Sigmoid colon (tissue), 7 donors: ENCODE measurements at places on chromosomes 11 and 22. TPM values are rescaled to one million over a fixed set of nuclear protein-coding genes. Genes with fewer than 3 reads are reported as not detected.

ALDH3B1 gene
- 9.4 TPM for total RNA-seq

SLC5A1 gene
- not detected for total RNA-seq

DNA sequence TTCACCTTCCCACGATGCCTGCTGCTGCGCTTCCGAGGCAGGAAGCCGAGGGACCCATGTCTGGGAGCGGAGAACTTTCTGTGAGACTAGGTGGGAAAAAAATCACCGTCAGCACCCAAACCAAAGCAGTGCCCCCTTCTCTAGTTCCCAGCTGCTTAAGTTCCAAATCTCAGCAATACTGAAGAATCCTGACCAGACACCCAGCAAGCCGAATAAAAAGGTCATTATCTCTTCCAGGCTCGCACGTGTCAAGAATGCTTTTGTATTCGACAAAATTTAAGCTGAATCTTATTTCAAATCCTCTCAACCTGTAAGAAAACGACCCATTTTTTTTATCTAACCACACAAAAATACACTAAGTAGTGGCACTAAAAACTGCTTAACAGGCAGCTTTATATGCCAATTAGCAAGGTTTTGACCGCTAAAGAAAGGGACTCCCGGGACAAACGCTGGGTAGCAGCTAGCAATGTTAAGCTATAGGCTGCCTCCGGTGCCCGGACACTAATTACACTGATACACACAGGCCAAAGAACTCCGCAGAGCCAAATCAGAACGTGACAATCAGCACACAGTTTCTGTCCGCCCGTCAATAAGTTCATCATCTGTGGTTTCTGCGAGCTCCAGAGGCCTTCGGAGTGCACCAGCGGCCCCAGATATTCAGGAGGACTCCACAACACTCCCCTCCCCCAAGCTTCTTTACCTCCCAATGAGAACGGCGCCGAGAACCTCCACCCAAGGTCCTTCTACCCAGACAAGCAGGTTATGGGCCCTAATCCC lies 728 bp downstream of the RPL3 start:
- H3K36me3 ChIP-seq, result peaks cover 34% of the 10 kb centered on the region
- no peak for DNase-seq
- peaks cover 50% of the 10 kb centered on the region for H3K4me1 ChIP-seq
- peak overlapping the region; percentile 99 for H3K27ac ChIP-seq

NLRP14 gene
- total RNA-seq, result not detected

DNA sequence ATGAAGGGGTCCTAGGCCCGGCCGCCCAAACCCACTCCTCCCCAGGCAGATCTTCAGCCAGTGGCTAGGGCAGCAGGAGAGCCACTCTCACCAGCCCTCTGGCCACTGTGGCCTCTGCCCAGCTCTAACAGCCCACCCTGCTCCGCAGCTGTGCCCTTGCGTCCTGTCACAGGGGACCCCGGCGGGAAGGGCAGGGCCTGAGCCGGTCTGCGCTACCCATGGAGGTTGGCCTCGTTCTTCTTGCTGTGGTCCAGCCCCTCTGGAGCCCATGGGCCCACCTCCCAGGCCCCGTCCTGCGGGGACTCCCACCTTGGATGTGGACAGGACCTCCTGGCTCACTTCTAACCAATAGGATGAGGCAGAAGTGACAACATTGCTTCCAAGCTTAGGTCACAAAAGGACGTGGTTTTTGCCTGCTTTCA lies 38.3 kb upstream of the TH start:
- no peaks in the 10 kb centered on the region for H3K4me1 ChIP-seq
- no peak overlapping the region for H3K4me3 ChIP-seq
- no peaks in the 10 kb centered on the region for H3K36me3 ChIP-seq
- no peak overlapping the region for H3K27ac ChIP-seq
- peak; percentile 37 for DNase-seq

BATF2 gene
- total RNA-seq, result 4.7 TPM

ADAMTS8 gene
- 11.9 TPM for total RNA-seq

ACAD8 gene
- 25.5 TPM for total RNA-seq

DNA sequence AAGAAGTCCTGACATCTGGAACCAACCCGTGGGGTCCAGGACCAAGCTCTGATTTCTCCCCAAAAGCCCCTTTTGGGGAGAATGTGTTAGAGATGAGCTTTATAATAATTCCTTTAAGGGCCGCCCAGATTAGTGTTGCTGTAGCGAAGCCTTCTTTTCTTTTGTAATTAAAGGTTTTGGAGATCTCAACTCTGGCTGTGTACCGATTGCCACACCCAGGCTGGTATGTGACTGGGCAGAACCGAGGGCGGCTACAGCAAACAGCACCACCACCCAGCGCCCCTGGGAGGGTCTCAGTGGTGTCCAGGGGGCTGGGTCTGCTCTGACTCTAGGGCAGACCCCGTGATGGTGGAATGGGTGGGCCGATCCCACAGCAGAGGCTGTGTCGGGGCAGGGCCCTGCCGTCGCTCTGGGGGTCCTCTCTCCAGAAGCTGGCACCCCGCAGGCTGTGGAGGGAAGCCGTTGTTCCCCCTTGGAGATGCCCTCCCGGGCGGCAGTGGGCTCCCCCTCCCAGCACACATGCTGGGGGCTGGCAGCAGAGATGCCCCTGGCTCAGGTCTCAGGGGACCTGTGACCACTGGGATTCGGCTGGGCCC lies 31.0 kb downstream of the TPCN2 start:
- no peak overlapping the region for H3K4me3 ChIP-seq
- H3K27ac ChIP-seq, result peak overlapping the region; percentile 60
- no peaks in the 10 kb centered on the region for H3K4me1 ChIP-seq
- no peaks in the 10 kb centered on the region for H3K27me3 ChIP-seq
- DNase-seq, result no peak

JHY gene
- 6.4 TPM for total RNA-seq

GRCh38 chr11:64998141-64998540 lies 1.4 kb upstream of the BATF2 start:
- no peak overlapping the region for H3K27ac ChIP-seq
- H3K4me1 ChIP-seq, result peaks cover 26% of the 10 kb centered on the region
- no peak for DNase-seq
- H3K27me3 ChIP-seq, result no peaks in the 10 kb centered on the region

DNA sequence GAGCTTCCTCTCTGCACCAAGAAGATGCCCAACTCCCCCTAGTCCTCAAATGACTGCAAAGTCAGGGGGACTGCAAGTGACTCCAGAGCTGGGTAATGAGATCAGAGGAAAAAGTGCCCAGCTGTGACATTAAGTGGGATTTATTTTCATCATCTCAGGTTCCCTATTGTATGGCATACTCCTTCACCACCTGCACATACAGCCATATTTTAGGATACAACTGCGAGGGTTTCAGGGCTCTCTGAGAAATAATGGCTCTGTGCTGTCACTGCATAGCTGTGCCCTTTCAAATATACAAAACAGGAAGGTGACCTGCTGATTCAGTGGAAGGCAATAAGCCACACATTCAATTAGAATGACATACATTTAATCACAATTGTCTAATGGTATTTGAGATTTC lies 45.6 kb upstream of the PLET1 start:
- H3K36me3 ChIP-seq, result no peaks in the 10 kb centered on the region
- peaks cover 14% of the 10 kb centered on the region for H3K4me1 ChIP-seq
- H3K4me3 ChIP-seq, result no peak overlapping the region
- DNase-seq, result no peak
- H3K27ac ChIP-seq, result no peak overlapping the region

- H3K36me3 ChIP-seq, result no peaks in the 10 kb centered on the region
- peaks cover 8% of the 10 kb centered on the region for H3K4me1 ChIP-seq
- H3K27me3 ChIP-seq, result no peaks in the 10 kb centered on the region
- no peak overlapping the region for H3K4me3 ChIP-seq
Measured at GRCh38 chr11:86749376-86749775, 51.0 kb upstream of the PRSS23 start.

- peaks cover 21% of the 10 kb centered on the region for H3K27me3 ChIP-seq
- no peaks in the 10 kb centered on the region for H3K36me3 ChIP-seq
- no peak overlapping the region for H3K4me3 ChIP-seq
- H3K4me1 ChIP-seq, result no peaks in the 10 kb centered on the region
- H3K27ac ChIP-seq, result no peak overlapping the region
- no peak for DNase-seq
Measured at GRCh38 chr11:129453293-129453721, 77.7 kb downstream of the BARX2 start.

DNA sequence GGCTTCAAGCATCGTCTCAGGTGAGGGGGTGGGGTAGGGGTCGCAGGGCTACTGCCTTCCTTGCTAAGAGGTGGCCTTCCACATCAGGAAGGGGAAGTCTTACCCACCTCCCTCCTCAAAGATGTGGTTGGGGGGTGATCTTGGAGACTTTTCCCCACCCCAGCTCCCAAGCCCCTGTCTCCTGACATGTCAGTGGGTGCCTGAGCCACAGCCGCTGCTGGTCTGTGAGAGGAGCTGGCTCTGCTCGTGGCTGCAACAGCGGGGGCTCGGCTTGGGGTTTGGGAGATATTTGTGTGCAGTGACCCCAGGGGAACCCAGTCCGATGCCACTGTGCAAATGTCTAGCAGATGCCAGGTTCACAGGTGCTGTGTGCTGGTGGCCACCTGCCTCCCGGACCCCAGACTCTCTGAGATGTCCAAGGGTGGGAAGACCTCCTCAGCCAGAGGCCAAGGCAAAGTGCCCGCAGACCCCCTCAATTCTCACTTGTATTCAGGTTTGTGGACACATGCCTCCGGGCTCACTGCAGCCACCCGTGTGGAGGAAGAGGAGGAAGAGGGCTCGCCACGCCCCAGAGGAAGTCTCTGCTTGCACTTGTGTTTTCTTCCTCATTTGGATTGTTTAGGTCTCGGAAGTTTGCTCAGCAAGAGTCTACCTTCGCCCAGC lies 1.9 kb downstream of the KCNQ1 start:
- no peak for DNase-seq
- H3K4me3 ChIP-seq, result no peak overlapping the region
- H3K27ac ChIP-seq, result no peak overlapping the region

TLCD5 gene
- 4.1 TPM for total RNA-seq

DNA sequence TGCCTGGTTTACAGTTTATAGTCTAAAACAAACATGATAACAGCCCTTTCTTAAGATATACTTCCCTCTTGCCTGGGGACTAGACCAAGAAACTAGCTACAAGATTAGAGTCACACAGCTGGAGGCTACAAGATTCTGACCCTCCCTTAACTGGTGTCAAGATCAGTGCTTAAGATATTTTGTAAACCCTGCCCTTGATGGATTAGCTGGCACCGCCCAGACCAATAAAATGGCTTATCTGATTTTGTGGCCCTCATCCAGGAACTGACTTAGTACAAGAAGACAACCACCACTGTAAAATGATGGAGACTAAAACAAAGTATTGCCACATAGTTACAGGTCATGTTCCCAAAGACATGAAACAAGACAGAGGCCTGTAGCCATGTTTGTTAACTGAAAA lies 53.4 kb downstream of the FAM181B start:
- H3K27me3 ChIP-seq, result no peaks in the 10 kb centered on the region
- DNase-seq, result no peak
- no peak overlapping the region for H3K4me3 ChIP-seq

GRCh38 chr11:19803506-19803998 lies 90.9 kb downstream of the NAV2 start:
- H3K4me3 ChIP-seq, result no peak overlapping the region
- DNase-seq, result no peak
- H3K27ac ChIP-seq, result no peak overlapping the region
- H3K36me3 ChIP-seq, result no peaks in the 10 kb centered on the region
- H3K4me1 ChIP-seq, result peaks cover 86% of the 10 kb centered on the region
- H3K27me3 ChIP-seq, result no peaks in the 10 kb centered on the region

DNA sequence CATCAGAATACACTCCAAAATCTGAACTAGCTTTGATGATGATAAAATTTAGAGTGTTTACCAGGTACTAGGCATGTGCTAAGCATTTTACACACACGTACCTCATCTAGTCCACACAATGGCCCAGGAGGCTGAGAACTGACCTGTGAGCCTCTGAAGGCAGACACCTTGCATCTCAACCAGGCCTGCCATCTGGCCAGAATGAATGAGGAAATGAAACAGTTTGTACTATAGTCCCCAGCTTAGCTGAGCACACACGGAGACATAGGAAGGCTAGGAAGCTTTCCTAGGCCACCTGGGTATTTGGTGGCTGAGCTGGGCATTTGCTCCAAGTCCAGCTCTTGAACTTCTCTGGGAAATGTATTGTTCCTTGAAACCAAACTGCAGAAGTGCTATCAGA lies 6.9 kb upstream of the SHANK3 start:
- H3K36me3 ChIP-seq, result no peaks in the 10 kb centered on the region
- DNase-seq, result no peak
- no peak overlapping the region for H3K4me3 ChIP-seq
- no peak overlapping the region for H3K27ac ChIP-seq
- H3K27me3 ChIP-seq, result no peaks in the 10 kb centered on the region
- H3K4me1 ChIP-seq, result no peaks in the 10 kb centered on the region

C11orf42 gene
- not detected for total RNA-seq

GRCh38 chr11:94315664-94316063 lies 11.3 kb downstream of the IZUMO1R start:
- H3K4me1 ChIP-seq, result peaks cover 32% of the 10 kb centered on the region
- H3K27ac ChIP-seq, result no peak overlapping the region
- H3K4me3 ChIP-seq, result no peak overlapping the region
- DNase-seq, result no peak

- no peaks in the 10 kb centered on the region for H3K4me1 ChIP-seq
- no peak overlapping the region for H3K27ac ChIP-seq
- no peaks in the 10 kb centered on the region for H3K36me3 ChIP-seq
- no peak overlapping the region for H3K4me3 ChIP-seq
- DNase-seq, result no peak
Measured at GRCh38 chr11:87338046-87338639, 300.4 kb downstream of the TMEM135 start.

DNA sequence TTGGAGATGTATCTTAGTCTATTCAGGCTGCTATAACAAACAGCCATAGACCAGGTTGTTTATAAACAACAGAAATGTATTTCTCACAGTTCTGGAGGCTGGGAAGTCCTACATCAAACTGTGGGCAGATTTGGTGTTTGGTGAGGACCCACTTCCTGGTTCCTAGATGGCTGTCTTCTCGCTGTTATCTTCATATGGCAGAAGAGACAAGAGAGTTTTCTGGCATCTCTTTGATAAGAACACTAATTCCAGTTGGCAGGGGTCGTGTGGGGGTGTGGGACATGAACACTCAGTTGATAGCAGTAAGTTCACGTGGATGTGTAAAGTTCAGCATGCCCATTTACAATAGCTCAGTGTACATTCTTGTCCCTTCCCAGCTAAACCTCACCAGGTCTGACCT lies 41.3 kb upstream of the HMGXB4 start:
- H3K27me3 ChIP-seq, result no peaks in the 10 kb centered on the region
- no peak overlapping the region for H3K4me3 ChIP-seq
- no peaks in the 10 kb centered on the region for H3K36me3 ChIP-seq
- DNase-seq, result no peak
- H3K4me1 ChIP-seq, result no peaks in the 10 kb centered on the region
